ENCODE measurements at places on chromosomes 6 and 20.

- no peak for DNase-seq
Measured at GRCh38 chr6:68313911-68314310, 321.2 kb upstream of the ADGRB3 start.

DNA sequence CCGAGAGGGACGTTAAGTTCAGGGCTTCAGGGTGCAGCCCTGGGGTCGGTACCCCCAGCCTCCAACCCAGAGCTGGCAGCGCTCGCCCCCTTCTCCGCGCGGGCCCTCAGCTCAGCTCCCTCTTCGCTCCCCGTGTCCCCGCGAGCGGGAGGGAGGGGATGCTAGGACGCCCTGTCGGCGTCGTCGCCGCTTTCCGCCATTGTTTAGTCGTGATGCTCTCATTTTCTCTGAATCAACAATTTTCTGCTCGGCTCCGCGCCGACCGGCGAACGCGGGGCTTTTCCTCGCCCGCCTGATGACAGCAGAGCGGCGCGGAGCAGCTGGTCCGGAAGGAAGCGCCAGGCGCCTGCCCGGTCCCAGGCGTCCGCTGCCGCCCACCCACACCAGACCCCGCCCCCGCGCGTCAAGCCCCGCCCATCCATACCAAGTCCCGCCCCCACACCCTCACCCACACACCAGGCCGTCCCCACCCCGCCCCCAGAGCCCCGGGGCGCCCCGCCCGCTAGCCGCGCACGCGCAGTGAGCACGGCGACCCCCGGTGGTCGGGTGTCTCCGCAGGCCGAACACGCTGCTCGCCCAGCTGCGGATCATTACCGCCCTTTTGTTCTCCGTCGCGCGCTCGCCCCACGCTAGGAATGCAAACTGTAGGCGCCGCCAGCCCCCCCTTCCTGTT, 50.1 kb upstream of the SLC32A1 start:
- DNase-seq = peak; percentile 91

DNA sequence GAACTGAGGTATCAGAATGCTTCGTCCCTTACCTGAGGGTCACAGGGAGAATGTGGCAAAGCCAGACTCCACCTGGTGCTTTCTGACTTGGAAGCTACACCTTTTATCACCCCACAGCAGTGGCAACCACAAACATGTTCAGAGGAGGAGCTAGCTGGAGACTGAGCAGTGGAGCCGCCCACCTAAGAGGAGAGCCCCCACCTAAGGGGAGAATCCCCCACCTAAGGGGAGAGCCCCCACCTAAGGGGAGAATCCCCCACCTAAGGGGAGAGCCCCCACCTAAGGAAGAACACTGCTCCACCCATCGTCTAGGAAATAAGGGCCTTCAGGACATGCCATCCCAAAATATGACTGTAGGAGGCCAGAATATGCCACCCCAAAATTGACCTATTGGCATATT, 4.0 kb downstream of the SLC52A3 start:
- DNase-seq = no peak

DNA sequence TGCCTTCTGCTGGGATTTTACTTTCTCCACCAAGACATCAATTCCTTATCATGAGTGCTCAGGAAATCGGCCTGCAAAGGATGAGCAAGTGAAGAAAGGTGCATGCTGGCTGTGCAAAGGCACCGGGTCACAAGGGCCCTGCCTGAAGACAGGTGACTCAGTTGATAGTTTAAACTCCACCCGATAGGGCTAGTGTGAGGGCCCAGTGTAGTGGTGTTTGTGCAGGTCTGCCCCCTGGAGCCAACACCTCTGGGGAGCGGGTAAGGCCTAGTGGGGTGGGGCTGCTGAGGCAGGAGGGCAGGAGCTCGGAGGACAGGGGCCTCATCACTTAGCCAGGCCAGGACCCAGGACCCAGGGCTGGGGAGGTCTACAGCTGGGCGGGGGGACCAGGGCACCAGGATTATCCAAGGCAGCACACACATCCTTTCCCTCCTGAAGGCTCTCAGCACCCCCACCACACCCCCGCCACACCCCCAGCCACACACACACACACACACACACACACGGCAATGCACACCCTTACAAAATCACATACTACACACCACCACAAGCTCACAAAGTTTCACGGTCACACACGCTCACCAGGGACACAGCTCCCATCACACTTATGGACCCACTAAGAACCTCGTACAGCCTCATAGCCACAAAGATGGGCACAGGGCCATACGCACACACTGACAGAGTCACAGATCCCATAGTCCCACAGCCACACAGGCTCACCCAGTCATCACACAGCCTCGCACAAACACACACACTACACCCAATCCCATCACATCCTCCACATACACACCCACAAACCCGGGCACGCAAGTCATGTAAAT, 75.4 kb downstream of the GRM4 start:
- no peak for DNase-seq

- DNase-seq = no peak
Measured at GRCh38 chr6:67854098-67854497, 781.0 kb upstream of the ADGRB3 start.

GRCh38 chr6:7644417-7644816, 54.4 kb downstream of the SNRNP48 start:
- no peak for DNase-seq

GRCh38 chr6:43878823-43879495, 108.9 kb downstream of the VEGFA start:
- no peak for DNase-seq

GRCh38 chr6:150999107-150999506, 133.6 kb downstream of the MTHFD1L start:
- DNase-seq = no peak

DNA sequence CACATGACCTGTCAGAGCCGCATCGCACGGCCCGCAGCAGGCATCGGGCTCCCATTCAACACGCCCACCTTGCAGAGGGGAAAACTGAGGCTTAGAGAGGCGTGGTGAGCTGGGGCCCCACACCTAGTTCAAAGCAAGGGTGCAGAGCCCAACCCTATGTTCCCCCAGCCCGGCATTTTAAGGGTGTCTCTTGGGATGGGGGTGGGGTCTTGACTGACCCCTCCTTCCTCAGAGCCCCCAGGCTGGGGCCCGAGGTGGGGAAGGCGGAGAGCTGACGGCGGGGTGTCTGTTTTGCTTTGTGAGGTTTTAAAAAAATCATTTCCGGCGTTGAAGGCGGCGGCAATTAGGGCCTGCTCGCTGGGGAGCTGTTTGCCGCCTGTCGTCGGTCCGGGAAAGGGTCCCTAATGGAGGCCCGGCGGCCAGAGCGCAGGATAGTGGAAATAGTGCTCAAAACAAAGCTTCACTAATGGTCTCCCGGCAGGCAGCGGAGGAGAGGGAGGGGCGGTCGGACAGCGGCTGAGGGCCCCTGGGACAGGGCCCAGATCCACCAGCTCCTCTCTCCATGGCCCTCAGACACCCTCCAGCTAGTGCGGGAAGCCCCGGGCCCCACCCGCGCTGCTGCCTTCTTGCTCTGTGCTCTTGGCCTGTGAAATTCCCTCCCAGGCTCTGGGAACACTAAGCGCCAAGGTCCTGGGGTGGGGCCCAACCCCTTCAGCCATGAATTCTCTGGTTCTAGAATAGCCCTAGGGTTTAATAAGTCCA, 11.9 kb downstream of the VSTM2L start:
- DNase-seq = peak; percentile 52

DNA sequence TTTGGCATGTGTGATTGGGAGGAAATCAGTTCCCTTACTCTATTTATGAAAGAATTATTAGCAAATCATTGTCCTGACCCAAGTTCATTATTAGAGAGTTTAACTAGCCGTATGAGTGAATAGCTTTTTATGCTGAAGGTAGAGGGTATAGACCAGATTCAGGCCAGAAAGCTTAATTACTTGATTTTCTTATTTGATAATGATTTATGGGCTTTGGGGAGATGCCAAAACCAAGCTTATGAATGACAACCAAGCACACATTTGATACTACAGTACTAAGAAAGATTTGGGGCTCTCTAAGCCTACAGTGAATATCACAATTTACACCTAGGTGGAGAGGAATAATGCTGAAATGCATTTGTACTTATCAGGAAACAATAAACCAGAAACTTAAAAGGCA, 193.2 kb downstream of the ARHGAP18 start:
- no peak for DNase-seq

GRCh38 chr6:20266851-20267608, 54.8 kb upstream of the MBOAT1 start:
- no peak for DNase-seq

- DNase-seq = no peak
Measured at GRCh38 chr6:154893917-154894316, 101.2 kb upstream of the TIAM2 start.

GRCh38 chr6:25630508-25631278, 21.3 kb upstream of the SCGN start:
- DNase-seq = no peak

- DNase-seq = no peak
Measured at GRCh38 chr6:18328070-18328469, 59.1 kb upstream of the RNF144B start.

GRCh38 chr20:1309439-1309847, 19.5 kb downstream of the SDCBP2 start:
- no peak for DNase-seq

- no peak for DNase-seq
Measured at GRCh38 chr20:22984606-22985005, 50.5 kb upstream of the SSTR4 start.

DNA sequence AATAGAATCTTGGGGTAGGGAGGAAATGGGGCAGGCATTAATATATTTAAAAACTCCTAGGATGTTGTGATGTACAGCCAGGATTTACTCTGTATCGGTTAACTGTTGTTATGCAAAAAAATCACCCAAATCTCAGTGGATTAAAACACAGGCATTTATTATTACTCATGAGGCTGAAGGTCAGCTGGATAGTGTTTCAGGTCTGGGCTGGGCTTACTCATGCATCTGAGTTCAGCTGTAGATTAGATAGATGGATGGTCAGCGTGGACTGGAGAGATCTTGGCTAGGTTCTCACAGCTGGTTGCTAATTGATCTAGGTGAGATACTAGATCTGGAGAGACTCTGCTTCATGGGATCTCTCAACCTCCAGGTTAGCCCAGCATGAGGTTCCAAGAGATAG, 131.4 kb downstream of the BTBD3 start:
- no peak for DNase-seq

DNA sequence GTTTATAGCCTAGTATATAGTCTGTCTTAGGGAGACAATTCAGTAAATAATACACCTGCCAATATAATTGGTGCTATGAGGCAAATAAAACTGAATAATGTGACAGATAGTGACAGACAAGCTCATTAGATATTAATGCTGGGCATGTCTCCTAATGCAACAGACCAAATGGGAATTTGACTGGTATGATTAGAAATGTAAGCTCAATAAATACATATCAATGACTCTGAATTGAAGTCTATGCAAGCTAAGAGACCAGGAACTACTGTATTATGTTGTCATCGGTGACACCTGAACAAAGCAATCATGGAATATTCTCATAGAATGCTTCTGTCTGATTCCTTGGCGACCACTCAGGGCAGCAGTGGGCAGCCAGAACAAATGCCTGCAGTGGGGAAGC, 2.5 kb upstream of the SNX3 start:
- DNase-seq = no peak

DNA sequence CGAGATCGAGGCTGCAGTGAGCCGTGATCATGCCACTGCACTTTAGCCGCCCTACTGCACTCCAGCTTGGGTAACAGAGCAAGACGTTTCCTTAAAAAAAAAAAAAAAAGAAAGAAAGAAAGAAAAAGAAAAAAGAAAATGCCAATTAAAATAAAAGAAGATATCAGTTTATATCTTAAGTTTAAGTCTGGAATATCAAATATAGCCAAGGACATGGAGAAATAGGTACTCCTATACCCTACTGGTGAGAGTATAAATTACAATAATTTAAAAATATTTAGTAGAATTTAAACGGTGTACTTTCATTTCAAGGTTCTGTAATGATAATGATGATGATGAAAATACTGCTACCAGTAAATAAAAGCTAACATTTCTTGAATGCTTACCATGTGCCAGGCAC, 3.8 kb upstream of the TRIM31 start:
- DNase-seq = no peak

- DNase-seq = no peak
Measured at GRCh38 chr6:95578106-95578410, 723 bp downstream of the MANEA start.
